ENCODE measurements at places on chromosomes 3 and 15.

- DNase-seq = no peak
Observed at GRCh38 chr15:45349623-45350022, 28.7 kb downstream of the GATM start.

- DNase-seq = no peak
Observed at GRCh38 chr3:55884491-55885285, 397.6 kb upstream of the WNT5A start.

DNA sequence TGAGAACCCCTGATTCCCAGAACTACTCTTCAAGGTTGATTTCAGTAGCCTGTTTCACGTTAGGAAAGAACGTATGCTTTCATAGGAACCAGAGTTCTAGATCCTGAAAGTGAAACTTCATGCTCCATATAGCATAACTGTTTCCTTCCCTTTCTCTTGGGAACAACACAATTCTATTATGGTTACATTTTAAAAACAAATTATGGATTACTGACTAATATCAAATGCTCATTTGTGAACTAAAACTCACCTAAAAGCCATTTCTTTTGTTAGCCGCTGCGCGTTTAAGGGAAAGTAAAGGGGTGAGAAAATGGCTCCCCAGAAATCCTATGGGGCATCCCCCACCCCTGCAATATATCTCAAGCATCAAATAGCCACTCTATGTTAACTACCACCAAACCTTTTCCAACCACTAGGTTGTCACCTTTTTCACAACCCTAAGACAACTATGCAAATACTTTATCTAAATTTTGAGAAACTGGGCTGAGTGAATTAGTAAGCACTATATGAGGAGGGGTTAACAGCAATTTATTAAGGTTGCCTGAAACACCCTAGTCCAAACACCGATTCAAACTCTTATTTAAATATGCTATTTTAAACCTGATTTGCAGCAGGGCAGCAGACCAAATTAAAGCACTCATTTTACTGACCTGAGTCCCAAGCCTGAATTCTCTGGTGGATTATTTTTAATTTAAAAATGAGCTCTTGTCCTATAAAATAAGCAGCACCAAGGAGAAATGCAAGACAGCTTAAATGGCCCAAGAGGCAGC lies 2.4 kb downstream of the SIAH2 start:
- DNase-seq = no peak

GRCh38 chr15:40691737-40692136 lies 3.2 kb upstream of the RAD51 start:
- DNase-seq = no peak

- DNase-seq = no peak
Observed at GRCh38 chr15:35439291-35439690, 106.7 kb downstream of the DPH6 start.

DNA sequence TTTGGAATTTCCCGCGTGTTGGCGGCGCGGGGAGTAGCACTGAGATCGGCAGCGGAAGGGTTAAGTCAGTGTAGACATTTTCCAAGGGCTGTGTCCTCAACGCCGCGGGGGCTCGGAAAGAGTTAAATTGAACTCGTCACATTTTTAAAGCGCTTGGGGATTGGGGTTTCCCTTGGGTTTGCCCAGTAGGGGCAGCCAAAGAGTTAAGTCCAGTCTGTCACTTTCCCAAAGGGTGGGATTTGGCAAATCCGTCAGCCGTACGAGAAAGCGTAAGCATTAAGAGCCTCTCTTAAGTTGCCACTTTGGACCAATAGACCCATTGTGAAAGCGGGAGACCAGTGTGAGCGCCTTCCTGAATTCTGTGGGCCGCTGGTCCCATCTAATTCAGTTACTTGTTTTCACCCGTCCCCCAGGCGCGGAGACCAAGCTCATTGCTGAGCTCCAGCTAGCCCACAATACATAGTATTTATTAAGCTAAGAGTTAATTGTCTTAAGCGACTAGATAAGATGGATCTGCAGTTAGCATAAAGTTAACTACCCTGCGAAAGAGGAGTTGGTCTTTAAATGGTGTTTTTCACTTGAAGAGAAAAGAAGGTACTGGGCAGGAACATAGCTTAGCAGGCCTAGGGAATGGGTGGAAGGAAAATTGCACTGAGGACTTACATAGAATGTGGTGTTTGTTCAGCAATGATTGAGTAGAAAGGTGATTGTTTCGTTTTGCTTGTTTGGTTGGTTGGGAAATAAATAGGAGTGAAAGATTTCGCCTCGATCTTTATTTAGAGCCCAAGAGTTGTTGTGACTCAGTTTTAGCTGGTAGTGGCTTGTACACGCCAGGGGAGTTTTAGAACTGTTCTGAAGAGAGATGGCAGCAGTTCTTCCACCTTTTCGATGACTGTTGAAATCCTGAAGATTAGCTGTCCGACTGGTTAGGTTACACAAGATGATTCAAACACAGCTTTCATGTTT lies 932 bp downstream of the ARL8B start:
- no peak for DNase-seq

DNA sequence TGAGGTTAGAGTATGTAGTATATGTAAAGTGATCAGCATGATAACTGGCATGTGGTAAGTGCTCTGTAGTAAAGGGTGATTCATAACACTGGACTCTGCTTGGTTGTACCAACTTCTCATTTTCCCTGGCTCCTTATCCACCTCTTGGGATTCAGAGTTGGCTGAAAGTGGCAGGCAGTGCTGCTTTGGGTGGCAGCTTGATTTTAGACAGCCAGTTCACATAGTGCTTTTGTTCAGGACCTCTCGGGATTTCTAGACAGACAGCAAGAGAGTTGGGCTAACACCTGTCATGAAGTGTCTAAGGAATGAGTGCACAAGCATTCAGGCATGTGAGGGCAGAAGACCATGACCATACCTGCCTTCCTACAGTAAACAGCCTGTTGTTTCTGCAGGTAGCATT lies 69.0 kb downstream of the RBM6 start:
- no peak for DNase-seq

- DNase-seq = no peak
Observed at GRCh38 chr3:122519693-122520092, 5.0 kb upstream of the KPNA1 start.

DNA sequence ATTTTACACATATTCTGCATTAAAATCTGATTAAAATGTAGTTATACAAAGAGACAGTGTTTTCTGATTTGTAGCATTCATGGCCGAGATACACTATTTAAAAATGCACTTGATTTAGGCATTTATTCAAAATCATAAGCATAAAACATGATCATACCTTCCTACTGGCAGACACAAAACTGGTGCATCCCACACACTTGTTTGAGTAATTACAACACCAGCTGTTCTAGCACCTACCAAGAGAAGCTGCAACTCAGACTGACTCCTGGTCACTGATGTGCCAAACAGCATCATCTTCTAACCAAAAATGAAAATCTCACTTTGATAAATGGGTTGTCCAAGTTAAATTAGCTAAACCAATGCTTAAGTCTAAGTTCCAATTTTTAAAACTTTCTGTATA lies 262.7 kb upstream of the NSMCE3 start:
- no peak for DNase-seq

DNA sequence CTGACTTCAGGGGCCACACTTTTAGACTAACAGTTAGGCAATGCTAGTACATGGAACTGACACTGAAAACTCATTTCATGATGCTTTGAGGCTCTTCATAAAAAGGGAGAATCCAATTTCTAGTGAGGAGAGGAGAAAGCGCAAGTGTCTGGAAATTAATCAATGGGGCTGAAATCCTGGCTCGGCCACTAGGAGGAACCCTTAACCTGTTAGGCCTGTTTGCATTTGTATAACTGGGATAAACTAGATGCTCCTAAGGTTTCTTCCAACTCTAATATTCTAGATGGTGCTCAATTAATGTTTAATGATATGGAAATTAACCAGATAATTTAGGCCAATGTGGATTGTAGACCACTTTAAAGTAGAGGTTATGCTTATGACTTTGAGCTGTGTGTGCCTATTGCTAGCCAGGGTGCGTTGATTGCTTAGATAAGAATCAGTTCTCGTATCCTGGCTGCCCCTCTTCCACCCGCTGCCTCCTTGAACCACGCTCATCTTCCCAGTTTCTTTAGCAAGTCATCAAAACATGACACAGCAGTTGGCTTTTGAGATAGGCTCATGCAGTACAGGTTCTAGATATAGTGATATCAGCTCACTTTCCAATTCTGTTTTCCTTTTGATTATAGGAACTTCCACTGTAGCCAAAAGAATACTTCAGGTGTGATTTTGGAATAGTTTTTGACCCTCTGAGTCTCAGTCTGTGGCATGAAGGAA lies 16.8 kb upstream of the CRBN start:
- DNase-seq = no peak

DNA sequence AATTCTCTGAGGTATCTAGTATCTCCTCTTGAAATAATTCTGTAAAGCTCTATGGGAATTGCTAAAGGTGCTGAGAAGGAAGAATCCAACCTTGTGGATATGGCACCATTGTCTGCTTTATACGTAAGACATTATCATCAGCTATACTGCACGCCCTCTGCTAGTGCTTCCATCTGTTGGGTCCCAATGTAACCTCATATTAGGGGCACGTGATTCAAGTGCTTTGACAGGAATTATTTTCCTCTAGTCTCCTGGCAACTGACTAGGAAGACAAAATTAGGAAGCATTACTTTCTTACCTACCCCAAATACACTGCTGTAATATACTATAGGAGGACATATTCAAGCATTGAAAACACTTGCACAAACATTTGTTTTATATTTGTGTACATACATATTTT lies 24.0 kb downstream of the COPS2 start:
- DNase-seq = no peak

DNA sequence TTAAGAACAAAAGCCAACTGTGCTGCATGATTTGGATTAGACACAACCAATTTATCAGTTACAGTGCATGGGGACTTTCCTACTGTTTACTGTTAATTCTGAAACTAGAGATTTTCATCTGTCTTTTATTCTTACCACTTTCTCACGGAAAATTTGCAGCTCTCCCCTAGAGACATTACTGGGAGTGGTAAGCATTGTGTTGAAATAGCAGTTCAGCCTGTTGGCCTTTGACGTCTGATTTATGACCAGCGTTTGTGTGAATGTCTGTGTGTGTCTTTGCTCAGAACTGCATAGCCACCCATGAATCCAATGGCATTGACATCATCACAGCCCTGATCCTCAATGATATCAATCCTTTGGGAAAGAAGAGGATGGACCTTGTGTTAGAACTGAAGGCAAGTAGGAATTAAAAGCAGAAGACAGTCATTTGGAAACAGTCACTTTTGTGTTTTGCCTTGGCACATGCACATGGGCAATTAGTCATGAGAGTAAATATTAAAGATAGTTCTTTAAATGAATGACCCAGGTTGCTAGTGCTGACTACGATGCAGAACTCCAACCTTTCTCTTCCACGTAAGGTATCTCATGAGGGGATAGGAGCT lies 202.2 kb upstream of the BHLHE40 start:
- no peak for DNase-seq

DNA sequence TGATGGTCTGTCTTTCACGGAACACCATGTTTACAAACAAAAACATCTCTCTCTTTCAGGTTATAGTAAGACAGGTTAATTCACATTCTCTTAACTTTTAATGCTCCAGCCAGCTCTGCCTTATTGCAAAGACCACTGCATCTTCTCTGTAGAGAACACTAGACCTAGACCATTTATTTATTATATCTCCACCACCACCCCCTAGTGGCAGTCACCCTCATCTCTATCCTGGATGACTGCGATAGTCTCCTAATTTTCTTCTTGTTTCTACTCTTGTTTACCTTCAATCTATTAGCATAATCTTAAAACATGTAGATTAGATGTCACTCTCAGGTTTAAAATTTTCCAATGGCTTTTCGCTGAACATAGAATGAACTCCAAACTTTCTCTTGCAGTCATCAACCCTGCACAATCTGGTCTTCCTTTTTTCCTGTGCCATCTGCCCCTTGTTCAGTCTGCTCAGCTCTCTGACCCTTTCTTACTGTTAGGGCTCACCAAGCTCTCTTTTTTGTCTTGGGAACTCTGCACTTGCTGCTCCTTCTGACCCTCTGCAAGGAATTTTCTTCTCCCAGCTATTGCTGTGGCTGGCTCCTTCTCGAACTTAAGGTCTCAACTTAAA lies 155.6 kb downstream of the SQOR start:
- DNase-seq = no peak

- DNase-seq = no peak
Observed at GRCh38 chr3:172179680-172180399, 140.5 kb downstream of the FNDC3B start.

DNA sequence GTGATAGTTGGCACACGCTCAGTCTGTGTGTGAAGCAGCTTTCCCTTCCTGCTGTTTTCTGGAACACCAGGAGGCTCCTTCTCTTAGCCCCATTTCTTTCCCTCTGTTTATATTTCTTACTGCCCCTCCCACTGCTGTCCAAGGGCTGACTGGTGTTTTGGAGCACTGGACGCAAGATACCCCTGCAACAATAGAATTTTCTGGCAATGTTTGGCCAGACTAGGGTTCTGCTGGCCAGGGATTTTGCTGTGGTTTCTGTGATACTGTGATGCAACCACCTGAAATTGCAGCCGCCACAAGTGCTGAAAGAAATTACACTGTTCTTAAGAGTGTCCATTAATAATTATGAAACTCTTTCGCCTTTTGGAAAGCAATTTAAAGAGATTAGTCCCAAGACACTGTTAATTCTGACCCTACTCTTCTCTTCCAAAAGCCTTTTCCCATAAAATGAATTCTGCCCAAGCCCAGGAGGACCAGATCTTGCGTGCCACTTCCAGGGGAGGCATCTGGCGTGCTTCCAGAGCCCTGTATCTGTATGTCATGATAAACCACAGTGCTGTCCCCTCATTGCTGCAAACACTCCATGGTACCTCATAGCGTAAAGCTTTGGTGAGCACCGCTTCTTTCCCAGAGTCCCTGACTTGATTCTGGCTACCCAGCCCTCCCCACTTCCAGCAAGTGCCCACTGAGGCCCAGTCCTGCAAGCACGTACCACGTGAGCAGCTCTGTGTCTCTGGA lies 159.4 kb upstream of the CHRM5 start:
- no peak for DNase-seq

GRCh38 chr15:93067649-93068085 lies 21.3 kb downstream of the RGMA start:
- DNase-seq = no peak

DNA sequence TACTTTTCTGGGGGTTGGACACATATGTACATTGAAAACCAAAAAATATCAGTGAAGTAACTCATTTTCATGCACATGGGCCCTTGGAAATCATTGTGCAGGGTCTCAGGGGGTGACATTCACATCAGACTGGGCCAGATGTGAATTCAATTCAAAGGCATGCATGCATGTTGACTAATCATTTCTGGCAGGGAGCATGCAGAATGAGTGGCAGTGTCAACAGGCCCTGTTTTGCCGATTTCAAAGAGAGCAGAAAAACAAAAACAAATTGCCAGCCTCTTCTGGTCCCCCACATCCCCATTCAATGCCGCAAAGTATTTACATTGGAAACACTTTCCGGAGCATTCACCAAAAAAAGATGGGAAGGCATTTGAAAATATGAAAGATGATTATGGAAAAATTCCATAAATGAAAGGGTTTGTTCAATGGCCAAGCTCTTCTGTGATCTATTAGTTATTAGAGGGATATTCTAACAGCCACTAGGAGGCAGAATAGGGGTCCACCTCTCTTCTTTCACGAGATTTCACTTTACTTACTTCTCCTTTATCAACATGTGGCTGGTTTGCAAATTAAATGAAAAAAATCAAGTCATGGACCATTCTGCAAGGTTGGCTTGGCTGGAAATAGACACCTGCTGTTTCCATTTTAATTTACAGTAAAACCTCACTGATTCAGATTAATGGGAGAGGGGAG lies 119.9 kb upstream of the FEZF2 start:
- DNase-seq = no peak

Measured in activated T-helper 1 cell treated with Interleukin-2 at 50 U/mL for 16 hours (primary cell).